ENCODE measurements at places on chromosomes 12 and 14.

DNA sequence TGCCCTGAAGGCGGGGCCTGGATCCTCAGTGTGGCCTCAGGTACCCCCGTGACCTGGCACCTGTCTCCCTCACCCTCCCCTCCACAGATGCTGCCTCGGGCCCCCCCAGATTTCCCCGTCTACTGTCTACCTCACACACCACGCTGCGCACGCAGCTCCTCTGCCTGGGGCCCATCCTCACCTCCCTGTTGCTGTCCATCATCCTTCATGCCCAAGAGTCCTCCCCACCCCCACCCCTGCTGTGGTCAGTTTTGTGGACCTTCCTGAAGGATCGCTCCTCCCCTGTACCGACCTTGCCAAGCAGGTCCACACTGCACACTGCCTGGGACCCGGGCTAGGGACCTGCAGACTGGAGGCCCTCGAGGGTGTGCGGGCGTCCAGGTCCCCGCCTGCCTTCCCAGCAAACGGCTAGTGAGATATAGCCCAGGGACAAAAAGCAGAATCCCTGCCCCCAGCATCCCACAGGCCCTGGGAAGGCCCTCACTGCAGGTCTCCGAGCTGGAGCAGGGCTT lies 197.4 kb upstream of the DIO3 start:
- no peak for DNase-seq

DNA sequence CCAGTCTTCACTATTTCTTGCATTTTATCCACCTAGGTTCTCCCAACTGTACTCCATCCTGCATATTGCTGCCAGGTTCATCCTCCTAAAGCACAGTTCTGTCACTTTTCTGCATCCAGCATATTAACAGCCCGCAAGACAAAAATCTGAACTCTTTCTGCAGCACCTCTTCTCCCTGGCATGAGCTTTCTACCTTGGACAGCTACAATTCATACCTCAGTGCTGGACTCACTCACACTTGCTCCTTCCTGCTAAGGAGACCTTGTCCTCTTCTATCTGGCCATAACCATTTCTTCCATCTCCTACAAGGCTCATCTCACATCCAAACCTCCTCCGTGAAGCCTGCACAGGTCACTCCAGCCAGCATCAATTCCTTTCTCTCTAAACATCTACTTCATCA lies 170.1 kb upstream of the GRIP1 start:
- no peak for DNase-seq

GRCh38 chr12:42143452-42144157 lies 1.1 kb downstream of the GXYLT1 start:
- peak; percentile 26 for DNase-seq

DNA sequence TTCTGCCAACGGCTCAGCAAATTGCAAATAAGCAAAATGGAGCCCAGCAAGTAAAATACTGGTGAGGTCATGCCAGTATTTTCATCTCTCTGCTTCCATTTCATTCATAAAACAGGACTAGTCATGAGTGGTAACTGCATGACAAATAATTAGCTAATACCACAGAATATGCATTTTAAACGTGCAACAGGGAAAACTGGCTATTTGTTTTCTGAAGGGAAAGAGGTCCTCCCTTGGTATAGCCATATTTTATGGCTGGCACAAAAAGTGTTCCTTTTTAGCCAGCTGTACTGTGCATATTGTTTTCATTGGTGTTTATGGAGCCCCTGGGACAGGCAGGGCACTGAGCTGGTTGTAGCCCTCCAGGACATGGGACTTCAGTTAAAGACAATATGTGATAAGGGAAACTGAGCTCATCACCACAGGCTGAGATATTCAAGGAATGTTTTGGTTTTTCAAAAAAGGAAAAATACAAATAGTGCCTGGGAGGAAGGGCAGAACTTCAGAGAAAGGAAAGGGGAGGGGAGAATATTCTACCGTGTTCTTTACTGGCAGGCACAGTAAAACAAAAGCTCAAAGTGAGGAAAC lies 26.1 kb upstream of the FOXN3 start:
- no peak for DNase-seq

DNA sequence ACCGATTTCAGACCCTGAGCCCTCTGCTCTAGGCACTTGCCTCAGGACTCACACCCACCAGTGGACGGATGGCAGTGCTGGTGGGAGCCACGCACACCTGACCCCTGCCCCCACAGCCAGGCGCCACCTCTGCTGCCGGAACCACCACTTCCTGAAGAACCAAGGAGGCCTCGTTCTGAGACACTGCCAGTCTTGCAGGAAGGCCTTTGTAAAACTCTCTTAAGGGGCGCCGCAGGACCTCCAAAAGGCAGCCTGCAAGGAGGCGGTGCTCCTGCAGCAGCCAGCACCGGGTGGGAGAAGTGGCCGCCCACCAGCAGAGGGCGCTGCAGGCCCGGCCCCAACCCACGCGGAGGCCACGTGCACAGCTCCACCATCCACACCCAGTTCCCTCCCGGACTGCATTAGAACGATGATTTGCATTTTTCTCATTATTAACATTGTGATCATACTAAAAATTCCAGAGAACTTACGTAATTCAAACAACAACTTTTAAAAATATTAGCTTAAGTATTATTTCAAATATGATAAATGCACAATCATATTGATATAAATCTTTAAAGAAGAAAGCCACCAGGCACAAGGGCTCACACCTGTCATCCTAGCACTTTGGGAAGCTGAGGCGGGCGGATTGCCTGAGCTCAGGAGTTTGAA lies 12.8 kb downstream of the STX2 start:
- peak; percentile 79 for DNase-seq

- DNase-seq: no peak
These were observed 64.9 kb upstream of the FAM181A start for GRCh38 chr14:93862265-93862664.

DNA sequence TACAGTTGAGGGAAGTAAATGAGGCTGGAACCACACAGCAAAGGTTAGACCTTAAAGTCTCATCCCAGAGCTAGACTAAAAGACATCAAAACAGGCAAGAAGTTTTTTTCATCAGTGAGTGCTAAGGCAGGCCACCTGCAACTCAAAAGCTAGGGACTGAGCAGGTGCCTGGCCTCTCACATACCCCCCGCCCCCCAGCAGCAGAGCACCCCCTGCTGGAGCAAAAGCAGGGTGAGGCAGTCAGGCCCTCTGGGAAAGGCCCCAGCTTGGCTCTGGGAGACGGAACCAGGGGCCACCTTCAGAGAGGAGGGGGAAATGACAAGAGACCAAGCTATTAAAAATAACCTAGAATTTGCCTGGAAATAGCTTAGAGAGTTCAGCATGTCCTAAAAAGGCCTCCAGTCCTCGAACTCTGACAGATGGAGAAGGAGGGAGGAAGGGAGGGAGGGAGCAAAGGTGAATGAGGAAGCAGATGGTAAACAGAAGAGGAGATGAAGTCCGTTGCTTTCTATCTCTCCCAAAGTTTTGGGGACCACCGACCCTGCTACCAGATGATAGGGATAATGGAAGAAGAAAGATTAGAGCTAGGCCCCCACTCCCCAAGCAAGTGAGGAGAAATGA lies 1.8 kb downstream of the ITGA7 start:
- no peak for DNase-seq

DNA sequence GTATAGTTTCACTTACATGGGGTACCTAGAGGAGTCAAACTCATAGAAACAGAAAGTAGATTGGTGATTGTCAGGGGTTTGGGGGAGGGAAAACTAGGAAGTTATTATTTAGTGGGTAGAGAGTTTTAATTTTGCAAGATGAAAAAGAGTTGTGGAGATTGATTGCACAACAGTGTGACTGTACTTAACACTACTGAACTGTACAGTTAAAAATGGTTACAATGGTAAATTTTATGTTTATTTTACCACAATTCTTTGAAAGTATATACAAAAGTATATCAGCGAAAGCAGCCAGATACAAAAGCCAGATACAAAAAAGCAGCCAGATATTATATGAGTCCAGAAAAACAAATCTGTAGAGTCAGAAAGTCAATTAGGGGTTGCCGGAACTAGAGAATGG lies 247.6 kb downstream of the IPO8 start:
- DNase-seq: no peak

GRCh38 chr14:24849471-24849870 lies 200.5 kb downstream of the STXBP6 start:
- no peak for DNase-seq

- DNase-seq: no peak
These were observed 87.9 kb upstream of the METAP2 start for GRCh38 chr12:95386051-95386450.

DNA sequence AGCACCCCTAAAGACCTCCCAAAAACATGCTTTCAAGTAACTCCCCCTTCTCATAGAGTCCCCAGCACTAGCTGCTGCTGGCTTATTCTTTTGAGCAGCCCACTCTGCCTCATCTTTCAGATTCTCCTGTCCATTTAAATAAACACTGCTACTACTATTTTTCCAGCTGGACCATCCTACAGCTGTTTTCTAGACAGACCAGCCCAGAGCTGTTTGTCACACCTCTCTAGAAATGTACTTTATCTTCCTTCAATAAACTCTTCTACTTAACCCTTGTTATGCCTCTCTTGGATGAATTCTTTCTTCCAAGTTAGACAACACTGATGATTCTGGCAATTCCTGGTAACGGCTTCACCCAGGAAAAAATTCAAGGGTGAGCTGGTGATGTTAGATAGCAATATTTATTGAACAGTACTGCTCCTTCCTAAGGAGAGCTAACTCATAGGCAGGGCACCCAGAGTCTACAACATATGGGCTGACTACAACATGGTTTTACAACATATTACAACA lies 995.7 kb downstream of the LRFN5 start:
- DNase-seq: no peak

DNA sequence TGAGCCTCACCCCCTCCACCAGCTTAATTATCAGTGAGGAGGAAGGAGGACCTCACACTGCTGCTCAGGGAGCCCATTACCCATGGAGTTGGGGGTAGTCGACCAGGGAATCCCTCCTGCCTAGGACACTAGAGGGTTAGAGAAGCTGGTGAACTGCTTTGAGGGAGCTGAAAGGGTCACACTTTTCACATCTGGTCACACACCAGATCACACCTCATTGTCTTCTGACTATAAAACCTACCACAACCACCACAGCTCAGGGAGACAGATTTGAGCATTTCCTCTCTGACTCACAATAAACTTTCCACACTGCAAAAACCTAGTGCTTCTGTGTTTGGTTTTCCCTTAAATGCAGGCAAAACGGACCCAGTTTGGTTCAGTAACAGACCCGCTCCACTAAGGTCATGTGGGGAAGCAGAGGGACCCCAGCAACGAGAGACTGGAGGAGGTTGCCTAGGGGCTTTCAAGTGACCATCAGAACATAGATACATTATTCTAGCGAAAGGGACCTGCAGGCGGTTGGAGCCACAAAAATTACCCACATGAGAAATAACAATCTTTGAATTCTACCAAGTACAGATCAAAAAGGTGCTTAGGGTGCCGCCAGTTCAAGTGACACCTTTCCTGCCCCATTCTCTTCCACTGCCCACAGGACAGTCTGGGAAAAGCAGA lies 151.4 kb upstream of the AVPR1A start:
- DNase-seq: no peak

DNA sequence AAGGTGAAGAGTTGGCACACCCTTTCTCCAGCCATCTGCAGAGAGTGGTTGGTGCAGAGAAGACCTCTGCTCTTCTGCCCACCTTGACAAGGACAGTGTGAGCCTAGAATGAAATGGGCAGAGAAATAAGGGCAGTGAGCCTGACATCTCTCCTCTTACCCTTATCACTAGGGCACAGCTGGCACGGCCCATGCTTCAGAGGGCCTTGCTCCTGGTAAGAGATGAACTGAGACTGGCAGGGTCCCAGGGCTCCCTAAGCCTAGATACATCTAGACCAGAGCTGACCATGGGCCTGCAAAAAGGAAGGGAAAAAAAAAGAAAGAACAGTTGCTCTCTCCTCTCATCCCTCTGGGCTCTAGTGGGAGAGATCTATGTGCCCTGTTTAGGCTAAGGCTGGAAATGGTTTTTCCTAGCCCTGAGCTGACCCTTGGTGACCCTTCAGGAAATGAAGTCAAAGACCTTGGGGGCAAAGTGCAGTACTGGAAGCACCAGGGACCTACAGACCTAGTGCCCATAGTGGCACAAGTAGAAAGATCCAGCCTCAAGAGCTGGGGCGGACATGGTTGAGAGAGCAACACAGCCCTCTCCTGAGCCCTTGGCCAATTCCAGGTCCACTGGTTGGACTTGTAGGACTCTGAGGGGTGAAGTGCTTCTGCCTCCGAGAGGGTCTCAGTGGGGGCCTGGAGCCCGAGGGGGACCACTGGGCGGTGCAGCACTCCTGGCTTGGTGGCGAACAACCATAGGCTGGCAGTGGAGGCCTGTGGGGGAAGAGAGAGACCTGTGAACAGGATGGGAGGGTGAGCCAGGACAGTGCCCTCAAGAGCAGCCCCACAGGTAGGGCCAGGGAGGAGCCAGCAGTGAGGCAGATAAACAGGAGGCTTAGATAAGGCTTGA lies 22.0 kb downstream of the PRPF40B start:
- DNase-seq: peak; percentile 94

DNA sequence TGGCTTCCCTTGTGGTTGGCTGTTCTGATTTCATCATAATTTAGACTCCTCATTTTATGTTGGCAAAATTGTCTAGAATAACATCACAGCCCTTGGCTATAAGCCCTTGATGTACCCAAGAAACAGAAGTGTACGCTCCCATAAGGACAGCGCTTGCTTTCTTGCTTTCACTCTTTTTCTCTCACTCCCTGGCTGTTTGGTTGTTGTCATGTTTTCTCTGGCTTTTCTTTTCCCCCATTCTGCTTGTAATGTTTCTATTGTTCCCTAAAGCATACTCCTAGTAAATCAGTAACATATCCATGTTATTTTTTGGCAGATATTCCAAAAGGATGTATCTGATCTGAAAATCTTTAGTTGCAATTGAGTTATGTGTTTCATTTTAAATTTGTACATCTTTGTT lies 530.5 kb downstream of the NOVA1 start:
- DNase-seq: no peak

DNA sequence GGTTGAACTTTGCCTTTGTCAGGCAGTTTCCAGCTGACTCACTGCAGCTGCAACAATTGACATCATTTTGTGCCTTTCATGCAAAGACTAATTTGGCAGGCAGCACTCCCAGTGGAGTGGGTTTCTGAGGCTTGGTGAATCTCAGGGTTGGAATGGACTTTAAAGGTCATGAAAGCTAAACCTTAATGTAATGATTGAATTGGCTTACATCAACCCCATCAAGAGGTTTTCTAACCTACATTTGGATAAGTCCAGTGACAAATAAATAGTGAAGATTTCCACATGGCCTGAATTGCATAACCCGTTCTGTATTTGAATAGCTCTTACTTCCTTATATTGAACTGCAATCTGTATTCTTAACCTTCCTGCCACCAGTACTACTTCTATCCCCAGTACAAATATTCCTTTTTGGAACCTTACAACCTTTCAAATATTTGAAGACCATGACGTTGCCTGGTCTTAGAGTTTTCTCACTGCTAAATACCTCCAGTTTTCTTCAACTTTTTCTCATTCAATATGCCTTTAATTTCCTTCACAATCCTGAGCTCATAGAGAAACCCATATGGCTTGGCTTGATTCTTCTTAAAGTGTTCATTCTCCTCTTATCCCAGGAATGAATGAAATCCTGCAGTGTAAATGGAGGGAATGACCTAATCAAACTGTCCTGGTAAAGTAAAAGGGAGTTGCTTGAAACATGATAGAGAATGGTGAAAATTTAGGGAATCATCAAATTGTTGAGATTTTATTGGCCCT lies 168.1 kb upstream of the NOVA1 start:
- no peak for DNase-seq

Data from hematopoietic multipotent progenitor cell treated with erythropoietin and hydrocortisone succinate and interleukin-3 and kit ligand, for 8 days (in vitro differentiated cells).